ENCODE measurements at places on chromosomes 2 and 18. TPM values are rescaled to one million over a fixed set of nuclear protein-coding genes. Genes with fewer than 3 reads are reported as not detected.

GRCh38 chr2:205727174-205727573, 44.9 kb downstream of the NRP2 start:
- no peak for DNase-seq

Gene STON1
- total RNA-seq = 1.2 TPM

DNA sequence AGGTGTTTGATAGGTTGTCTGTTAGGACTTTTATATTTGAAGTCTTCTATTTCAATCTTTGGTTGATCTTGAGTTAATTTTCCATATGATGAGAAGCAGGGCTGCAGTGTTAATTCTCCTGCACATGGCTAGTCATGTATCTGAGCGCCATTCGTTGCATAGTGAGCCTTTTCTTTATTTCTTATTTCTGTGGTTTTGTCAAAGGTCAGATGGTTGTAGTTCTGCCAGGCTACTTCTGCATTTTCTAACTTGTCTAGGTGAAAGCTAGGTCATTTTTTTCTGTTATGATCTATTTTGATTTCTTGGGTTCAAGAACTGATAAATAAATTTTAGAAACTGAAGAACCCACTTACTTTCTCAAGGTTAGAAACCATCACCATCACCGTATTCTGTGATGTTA, 56.7 kb downstream of the CCDC74A start:
- DNase-seq = no peak

GRCh38 chr18:2874765-2875164, 28.0 kb downstream of the EMILIN2 start:
- DNase-seq = no peak

DNA sequence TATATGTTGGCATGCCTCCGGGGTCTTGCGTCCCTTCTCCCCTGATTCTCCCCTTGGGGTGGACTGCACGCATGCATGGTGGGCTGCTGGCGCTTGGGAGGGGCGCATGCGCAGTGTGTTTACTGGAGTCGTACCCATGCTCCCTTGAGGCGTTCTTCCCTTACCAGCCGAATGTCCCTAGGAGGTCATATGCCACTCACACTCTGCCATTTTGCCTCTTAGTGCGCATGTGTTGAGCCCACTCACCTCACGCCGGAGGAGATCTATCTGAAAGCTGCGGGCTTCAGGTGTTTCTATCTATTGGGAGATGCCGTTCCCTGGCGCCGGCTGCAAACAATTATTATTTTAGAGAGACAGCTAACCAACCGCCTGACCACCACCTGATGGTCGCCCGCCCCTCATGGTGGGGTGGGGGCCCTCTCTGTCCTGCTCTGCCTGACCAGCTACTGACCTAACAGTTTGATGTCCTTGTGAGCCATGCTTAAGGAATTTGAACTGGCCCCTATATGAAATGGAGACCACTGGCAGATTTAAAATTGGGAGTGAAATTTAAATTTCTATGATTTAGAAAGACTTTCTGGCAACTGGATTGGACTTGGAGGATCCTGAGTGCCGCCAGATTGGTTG, 179.6 kb downstream of the RNF144A start:
- no peak for DNase-seq

DNA sequence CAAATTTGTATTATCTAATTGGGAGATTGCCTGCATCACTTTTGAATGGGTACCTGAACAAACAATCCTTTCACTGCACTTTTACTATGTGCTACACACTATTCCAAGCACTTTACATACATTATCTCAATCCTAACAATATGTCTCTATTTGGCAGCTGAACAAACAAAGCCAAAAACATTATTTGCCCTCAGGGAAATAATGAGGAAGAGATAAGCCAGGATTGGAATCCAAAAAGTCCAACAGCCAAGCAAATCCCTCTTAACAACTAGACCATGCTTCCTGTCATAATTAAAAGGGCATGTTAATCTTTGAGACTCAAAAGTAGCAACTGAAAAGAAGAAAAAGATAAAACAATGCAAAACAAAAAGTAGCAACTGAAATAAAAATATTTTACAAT, 32.1 kb downstream of the RPRD1A start:
- no peak for DNase-seq

- peak; percentile 39 for DNase-seq
These were observed 65.3 kb downstream of the WDR75 start for GRCh38 chr2:189506514-189506976.

DNA sequence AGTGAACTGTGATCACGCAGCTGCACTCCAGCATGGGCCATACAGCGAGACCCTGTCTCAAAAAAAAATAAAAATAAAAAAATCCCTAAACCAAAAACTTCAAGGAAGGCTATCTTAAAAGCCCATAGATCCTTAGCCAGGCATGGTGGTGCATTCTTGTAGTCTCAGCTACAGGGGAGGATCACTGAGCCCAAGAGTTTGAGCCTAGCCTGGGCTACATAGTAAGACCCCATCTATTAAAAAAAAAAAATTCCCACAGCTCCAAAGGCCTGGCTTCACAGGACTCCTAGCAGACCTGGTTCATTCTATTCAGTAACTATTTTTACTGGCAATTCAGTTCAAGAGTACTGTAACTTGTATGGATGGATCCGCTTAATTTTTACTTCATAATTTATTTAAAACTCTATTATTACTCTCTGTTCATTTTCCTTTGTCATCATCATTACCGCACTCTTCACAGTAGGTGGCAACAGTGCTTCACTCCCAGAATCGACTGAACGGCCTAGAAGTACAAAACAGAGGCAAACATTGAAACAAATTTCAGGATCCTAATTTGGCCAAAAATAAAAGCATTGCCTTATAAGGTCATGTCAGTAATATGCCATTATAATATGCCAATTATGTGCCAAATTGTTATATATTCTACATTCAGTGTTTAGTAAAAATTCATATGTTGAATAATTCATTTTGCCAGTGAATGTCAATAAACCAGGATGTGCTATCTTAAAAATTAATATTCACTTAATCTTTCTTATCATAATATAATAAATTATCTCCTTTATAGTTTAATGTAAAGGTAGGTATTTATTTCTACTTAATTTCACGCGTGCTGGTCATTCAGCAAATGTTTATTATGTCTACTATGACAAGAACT, 14.3 kb upstream of the STAM2 start:
- no peak for DNase-seq

DNA sequence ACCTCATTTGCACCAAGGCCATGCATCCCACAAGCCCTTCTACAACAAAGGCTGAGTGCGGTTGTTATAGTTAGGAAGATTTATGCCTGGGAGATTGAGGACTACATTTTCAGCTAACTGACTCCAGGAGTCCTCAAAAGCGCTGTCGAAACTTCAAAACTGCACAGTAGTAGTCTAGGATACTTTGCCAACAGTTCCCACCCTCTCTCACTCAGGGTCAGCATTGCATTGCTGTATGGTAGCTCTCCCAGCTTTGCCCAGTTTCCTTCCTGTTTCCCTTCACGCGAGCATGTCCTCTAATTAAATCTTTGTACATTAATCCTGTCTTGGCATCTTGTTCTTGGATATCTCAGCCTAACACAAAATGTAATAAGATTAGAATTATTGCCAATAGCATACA, 420.6 kb upstream of the UBE2E3 start:
- DNase-seq = no peak

Gene ZNF513
- 9.7 TPM for total RNA-seq

Gene OSBPL6
- total RNA-seq = 1.9 TPM

Gene SLC23A3
- 2.3 TPM for total RNA-seq

DNA sequence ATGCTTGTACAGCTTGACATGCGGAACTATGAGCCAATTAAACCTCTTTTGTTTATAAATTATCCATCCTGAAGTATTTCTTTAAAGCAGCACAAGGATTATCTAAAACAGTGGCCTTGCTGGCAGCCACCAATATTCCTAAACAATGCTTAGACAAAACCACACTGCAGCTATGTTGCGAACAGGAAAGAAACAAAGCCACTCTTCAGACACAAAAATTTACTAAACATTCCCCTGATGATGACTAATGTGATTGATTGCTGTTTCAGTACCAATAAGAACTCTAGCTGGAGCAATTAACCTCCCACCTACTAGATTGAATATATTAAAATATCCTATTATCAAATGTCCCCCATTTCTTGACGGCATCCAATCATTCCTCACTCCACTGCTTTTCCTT, 325.8 kb upstream of the REG3G start:
- no peak for DNase-seq

DNA sequence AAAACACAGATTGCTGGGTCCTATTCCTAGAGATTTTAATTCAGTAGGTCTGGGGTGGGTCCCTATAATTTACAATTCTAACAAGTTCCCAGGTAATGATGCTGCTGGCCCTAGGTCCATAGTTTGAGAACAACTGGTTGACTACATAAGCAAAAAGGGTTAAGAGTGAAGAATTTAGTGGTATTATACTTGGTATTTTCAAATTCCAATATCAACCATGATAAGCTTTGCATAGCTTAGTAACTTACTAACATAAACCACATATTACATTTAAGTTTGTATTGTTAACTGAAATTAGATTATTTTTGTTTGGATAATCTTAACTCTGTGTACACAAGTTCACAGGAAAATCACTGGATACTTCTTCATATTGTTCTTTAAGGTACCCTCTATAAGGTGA, 862.9 kb upstream of the ACVR2A start:
- DNase-seq = no peak

DNA sequence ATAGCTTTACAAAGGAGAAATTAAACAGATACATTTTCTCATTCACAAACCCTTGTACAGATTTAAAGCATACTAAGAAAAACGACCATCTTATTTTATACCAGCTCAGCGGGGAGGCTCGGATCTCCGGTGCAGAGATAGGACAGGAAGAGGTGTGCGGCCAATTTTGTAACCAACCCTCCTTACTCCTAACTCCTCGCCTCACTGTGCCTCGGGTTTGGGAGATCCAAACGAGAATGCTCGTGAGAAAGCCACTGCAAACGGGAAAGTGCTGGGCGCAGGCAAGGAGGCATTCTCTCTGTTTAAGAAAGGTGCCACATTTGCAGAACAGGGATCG, 1.2 kb downstream of the KDSR start:
- peak; percentile 31 for DNase-seq

- no peak for DNase-seq
These were observed 679 bp upstream of the WDR75 start for GRCh38 chr2:189440644-189440946.

DNA sequence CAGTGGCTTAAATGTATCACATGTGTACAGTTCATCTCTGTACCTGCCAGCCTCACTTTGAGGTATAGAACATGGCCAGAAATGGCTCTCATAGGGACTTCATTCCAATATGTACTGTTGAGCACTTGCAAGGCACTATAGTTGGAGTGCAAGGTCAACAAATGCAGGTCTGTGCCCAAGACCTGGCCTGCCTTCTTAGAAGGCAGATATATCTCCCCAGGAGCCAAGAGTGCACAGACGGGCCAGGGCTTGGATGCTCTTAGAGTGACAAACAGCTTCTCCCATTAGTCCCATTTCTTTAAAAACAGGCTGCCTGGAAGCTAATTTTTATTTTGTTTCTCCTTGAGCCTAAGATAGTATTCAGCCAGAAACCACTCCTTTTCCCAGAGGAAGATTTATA, 7.3 kb downstream of the TEX261 start:
- DNase-seq = peak; percentile 5

GRCh38 chr2:201680743-201681142, 17.7 kb downstream of the MPP4 start:
- peak; percentile 30 for DNase-seq

DNA sequence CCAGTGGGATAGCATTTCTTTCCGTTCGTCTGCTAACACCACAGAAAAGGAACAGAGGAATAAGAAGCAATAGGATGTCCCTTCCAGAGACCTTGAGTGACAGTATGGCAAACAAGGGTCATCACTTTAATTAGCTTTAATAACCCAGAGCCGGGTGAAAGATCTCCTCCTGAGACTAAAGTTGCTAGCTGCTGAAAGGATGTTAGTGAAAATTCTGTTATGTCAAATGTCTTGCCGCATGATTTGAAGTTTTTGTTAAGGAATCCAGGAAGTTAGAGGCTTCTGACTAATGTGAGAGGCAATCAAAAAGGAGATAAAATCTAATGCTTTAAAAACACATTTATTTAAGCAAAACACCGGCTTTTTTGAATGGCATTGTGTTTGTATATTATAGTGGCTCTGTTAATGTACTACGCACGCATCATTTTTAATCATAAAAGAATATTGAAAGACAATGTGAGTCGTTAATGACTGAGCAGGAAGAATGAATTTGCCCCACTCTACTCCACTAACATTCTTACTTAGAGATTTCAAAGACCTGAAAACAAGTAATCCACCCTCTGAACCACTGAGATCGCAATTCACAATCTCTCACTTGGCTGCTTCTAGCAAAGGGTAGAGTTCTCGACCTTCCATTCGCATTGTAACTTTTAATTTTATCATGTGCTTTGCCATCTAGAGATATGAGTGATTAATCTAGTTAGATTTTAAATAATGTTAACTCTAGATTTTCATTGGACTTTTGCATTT, 536.6 kb downstream of the LRRTM4 start:
- no peak for DNase-seq

Gene LBH
- total RNA-seq = 112 TPM

- DNase-seq = peak; percentile 75
These were observed 776 bp upstream of the KLF7 start for GRCh38 chr2:207166349-207167098.

Gene SCN9A
- total RNA-seq = not detected

- DNase-seq = no peak
These were observed 191.9 kb upstream of the SMAD2 start for GRCh38 chr18:48122376-48122775.

DNA sequence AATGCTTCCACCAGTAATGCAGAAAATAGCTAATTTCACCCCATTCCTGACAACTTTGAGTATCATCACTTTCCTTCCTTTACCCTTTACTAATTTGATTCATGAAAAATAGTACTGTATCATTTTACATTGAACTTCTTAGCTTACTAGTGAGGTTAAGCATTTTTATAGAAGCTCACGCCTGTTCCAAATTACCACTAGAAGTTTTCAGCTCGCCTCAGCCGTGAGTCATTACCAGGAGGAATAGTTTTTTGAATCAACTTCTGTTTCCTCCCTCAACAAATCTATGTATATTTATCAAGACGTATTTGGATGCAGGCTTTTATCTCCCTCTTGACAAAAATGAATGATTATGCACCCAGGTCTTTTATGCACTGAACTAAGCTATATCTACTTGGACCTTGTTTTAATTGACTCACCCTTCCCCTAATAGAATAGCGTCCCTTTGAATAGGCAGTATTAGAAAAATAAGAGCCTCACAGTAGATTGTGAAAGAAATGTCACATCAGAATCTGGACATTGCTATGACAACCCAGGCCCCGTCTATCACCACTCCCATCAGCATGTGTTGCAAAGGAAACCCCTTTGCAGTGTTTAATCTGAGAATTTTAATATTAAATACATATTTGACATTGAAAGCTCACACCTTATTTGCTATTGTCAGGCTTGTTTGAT, 207.4 kb upstream of the NRP2 start:
- DNase-seq = peak; percentile 29

Gene DNAH7
- 0.17 TPM for total RNA-seq
